ENCODE measurements at places on chromosomes 7 and 10.

DNA sequence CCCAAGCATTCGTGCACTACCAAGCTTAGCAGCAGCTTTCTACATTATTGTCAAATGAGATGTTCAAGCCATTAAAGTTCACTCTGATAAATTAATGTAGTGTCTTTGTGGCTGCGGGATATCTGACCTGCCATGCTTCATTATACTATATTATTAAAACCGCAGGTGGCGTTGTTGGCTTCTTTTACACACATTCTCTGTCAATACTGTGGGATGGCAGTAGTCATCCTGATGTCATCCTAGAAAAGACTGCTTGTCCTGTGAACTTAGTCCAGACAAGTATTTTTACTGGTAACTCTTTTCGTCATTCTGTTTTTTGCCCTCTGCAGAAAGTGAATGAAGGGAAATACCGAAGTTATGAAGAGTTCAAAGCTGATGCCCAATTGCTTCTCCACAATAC is 103.9 kb downstream of the ZMYND11 start:
- DNase-seq, result no peak

GRCh38 chr10:59847326-59847725 is 59.0 kb downstream of the CCDC6 start:
- no peak for DNase-seq

DNA sequence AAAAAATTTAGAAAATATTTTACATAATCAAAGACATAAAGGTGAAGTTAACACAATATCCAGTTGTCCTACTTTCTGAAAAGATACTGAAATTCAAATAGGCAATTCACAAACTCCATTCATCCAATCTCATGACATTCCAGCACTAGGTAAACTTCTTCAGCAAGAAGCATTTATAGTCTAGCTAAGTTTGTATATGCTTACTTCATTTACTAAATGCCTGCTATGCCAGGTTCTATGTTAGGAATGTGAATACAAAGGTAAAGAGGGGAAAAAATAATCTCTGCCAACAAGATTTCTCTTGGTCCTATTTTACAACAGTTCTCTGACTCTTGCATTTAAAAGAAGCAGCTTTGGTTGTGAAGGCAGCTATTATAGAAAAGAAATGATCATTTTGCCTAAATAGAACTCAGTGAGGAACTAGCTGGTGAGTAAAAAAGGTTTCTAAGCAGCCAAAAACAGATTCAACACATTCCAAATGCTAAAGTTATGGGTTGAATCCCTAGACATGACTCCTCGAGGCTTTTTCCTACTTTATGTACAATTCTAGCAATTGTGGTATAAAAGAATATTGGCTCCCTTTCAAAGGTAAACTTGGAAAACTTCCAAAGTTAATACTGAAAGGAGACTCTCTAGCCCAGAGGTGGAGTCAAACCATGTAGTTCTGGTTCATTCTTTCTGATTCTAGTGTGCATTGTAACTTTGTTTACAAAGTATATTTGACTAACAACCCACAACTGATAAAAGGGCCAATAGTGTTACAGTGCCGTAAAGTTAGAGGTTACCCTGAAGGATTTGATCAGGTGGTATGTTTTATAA is 30.9 kb upstream of the KLHL7 start:
- DNase-seq, result no peak

DNA sequence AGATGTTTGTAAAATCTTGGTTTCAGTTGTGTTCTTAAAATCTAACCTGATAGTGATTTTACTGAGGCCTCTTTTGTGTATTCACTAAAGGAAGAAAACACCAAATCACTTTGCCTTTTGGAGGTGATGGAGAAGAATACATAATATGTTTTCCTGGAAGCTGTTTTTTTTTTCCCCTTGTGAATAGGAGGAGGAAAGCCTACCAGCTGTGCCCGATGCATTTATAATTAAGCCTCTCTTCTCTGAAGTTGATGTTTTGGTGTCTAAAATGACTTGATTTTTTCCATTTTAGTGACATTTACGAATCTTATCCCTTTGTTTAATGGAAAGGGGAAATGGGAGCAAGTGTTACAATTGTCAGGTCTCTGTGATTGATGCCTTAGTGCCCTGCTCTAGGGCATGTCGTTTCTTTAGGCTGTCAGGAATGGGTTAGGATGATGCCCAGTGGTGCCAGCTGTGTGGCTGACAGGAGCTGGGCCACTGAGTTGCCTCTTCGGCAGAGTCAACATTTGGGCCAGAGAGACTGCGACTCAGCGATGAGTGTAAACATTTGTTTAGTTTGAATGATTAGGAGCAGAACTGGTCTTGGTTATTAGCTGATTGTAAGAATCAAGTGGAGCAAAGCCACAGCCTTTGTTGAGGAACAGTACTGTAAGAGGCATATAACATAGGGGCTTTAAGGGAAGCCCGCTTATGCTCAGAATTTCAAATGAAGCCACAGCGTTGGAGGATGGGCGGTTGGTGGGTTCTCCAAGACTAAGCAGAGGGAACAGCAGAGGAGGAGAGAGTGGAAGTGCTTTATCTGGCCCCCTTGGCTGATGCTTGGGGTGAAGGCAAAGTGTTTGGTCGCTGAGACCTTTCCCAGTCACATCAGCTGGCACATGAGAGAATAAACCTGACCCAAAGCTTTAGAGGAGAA is 81.6 kb downstream of the CDK14 start:
- DNase-seq, result no peak

DNA sequence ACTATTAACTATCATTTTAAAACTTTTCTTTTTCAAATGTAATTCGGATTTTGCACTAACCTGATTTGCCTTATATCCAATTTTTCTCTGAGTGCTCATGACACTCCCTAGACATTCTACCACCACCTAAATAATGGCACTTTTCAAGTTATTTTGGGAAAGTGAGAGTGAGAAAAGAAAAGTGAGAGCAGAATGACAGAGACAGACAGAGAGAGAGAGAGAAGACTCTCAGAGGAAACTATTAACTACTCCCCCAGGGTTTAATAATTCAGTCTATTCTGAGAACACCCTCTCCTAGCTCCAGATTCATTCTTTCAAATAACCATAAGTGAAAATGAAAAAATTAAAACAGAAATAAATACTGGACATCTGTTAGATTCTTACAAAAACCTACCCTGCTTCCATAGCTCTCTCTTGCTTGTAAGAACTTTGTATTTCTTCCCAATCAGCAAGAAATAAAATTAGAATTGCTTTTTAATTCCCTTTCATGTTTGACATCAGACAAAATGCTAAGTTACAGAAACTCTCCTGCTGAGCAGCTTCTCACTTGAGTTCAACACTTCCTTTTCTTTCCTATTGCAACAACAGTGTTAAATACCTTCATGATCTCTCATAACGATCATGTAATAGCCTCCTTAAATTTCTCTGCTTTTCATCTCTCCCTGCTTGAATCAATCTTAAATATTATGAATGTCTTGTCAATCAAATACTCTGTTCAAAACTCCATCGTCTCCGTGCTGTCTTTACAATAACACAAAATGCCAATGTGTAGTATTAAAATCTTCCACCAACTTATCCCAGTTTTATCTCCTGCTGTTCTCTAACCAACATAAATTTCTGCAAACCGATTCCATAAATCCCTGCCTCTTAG is 191.7 kb downstream of the SEMA3E start:
- no peak for DNase-seq

DNA sequence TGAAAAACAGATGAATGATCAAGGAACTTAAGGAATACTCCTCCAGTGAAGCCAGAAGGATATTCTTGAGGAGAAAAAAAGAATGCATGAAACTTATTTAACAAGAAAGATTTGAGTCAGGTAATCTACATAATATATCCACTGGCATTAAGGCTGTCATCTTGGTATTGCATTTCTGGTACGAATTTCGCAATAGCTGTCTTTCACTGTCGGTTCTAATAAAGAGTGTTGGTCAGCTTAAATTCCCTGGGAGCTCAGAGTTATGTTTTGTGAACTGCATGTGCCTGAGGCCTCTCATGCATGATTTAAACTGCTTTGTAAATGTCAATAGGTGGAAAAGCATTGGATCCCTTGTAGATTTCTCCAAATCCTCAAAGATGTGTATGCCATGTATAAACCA is 565.3 kb upstream of the GALNT17 start:
- no peak for DNase-seq

DNA sequence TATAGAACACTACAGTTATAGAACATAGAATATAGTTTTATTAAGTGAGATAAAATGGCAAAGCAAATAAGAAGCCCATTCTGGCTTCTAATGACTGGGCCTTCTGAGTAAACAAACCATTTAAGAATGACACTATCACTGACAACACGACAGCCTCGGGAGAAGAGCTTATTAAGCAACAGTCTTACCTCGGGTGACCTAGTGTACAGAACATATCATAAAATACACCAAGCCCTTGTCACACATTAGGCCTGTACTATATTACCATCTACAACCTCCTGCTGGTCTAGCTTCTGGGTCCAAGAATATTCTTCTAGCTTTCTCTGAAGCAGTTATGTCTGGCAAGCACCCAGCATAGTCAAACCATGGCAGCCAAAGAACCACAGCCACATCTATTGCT is 32.0 kb downstream of the CCDC186 start:
- no peak for DNase-seq

- no peak for DNase-seq
Measured at GRCh38 chr7:82389876-82390275, 53.7 kb downstream of the CACNA2D1 start.

DNA sequence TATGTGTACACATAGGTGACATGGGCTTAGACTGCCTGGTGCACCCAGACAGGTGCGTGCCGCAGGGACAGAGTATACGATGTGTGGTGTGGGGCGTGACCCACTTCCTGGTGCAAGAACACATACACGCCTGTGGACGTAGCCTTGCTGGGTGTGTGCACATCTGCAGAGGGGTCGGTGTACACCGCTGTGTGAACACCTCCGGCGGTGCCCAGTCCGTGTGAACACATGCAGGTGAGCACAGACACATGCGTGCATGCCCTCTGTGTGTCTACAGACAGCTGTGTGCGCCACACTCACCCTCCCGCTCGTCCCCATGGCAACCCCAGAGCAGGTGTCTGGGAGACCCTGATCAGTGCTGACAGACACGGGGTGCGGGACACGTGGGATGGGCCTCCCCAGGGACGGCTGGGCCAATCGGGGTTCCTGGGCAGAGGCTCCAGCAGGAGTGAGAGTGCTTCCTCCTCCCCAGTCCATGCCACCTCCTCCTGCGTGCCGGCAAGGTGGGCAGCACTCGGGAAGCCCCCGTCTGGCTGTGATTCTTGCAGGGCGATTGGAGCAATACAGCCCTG is 23.4 kb downstream of the ELFN1 start:
- no peak for DNase-seq

GRCh38 chr7:109246330-109247077 is 676.8 kb downstream of the DNAJB9 start:
- DNase-seq, result no peak

DNA sequence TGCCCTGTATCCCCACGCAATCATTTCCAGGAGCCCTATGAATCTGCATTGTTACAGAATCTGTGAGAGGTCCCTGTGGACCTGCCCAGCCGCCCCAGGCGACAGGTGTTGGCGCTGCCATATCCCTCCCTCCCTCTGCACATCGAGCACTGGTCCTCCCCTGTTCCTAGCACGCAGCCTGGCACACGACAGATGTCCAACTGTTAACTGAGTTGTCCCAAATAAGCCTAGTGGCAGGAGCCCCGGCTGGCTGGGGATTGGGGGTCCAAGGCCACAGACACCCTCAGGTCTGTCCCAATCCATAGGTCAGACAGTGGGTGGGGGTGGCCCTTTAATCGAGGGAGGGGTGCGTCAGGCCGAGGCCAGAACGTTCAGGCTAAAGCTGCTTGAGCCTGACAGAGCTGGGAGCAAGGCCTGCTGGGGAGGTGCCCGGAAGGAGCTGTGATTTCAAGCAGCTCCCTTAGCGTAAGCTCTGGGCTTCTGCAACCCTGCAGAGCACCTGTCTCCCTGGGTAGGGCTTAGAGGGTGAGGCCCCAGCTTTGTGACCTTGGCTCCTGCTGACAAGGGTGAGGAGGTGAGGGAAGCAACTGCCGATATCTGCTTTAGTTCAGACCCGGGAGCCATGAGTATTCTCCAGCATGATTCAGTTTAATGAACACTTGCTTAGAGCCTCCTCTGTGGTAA is 40.1 kb downstream of the ADRA2A start:
- no peak for DNase-seq

DNA sequence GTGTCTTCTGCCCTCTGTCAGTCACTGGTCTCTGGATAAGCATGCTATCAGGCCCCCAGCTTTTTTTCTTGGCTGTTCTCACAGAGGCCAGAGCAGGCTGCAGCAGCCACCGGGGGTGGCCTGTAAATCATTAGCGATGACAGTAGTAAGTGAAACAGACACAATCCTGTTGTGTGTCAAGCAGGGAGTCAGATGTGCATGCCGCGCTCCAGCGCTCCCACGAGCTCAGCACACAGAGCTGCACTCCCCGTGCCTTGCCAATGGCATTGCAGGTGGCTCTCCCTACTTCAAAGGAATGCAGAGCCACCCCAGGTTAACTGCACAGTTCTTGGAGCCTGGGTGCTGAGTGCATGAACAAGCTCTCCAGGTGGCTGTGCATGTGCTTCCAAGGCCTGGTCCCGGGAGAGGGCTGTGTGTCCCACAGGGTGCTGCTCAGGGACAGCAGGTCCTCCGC is 226.1 kb downstream of the GLRX3 start:
- no peak for DNase-seq

DNA sequence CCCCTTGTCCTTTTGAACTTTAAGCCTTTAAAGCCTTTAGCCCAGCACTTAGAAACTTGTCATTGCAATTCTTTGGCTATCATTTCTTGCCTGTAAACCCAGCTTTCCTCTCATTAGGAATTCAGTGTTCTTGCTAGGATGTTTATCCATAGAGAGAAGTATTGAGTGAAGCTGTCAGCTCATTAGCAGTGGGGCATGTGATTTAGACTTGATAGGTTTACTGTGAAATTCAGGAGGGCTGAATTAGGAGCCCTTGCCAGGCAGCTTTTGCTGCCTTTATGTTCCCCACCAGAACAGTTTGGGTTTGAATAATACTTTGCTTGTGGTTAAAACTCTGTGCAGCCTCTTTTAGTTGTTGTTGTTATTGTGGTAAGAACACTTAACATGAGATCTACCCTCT is 39.5 kb downstream of the LHFPL3 start:
- DNase-seq, result no peak

GRCh38 chr10:124721330-124722045 is 22.7 kb downstream of the FAM53B start:
- peak; percentile 23 for DNase-seq

- no peak for DNase-seq
Measured at GRCh38 chr7:137848095-137848494, 1.3 kb upstream of the DGKI start.

DNA sequence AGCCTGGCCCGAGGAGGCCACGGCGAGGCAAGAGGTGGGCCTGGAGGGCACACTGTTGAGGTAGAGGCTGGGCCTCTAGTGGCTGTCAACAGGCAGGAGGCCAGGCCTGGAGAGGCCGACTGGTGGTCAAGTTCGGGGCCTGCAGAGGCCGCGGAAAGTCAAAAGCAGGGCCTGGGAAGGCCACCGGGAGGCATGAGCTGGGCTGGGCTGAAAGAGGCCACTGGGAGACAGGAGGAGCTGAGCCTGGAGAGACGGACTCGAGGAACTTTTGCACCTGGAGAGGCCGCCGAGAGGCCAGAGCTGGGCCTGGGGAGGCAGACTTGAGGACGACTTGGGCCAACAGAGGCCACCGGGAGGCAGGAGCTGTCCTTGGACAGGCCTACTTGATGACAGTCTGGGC is 321.2 kb downstream of the ZNF479 start:
- DNase-seq, result no peak

- DNase-seq, result no peak
Measured at GRCh38 chr10:1110674-1111119, 54.5 kb downstream of the WDR37 start.
